Lung (tissue), 17 donors: ENCODE measurements at places on chromosomes 13 and 19. TPM values are rescaled to one million over a fixed set of nuclear protein-coding genes. Genes with fewer than 3 reads are reported as not detected.

Gene C19orf33
- total RNA-seq: 91.8 TPM

Gene RNF113B
- total RNA-seq: not detected

Gene OR7C1
- total RNA-seq: not detected

Gene ELSPBP1
- total RNA-seq: not detected

DNA sequence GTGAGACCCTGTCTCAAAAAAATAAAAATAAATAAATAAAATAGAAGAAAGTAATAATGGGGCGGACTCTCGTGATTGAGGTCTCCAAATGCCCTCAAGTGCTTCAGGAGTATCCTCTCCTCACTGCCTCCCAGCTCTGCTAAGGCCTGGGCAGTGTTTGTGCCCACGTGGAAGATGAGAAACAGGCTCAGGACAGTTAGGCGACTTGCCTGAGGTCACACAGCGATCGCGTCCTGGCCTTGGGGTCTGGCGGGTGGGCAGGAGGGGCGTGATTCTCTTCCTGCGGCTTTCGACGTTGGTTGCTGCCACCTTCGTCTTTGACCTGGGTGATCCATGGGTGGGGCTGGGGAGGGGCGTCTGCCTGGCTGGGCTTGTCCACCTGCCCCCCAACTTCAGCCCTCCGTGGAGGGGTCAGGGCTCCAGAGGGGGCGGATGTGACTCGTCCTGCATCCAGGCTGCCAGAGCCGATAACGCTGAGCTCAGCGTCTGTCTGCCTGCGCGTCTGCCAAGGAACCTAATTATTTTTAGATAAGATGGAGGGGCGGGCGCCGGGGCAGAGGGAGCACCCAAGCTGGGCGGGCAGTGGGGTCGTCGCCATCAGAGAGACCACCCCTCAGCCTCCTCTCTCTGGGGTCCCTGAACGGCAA, 56.9 kb downstream of the NFIC start:
- H3K4me3 ChIP-seq: no peak overlapping the region
- peaks cover 3% of the 10 kb centered on the region for H3K36me3 ChIP-seq
- peak; percentile 80 for DNase-seq
- H3K27me3 ChIP-seq: no peaks in the 10 kb centered on the region
- H3K4me1 ChIP-seq: peaks cover 2% of the 10 kb centered on the region
- H3K27ac ChIP-seq: peak overlapping the region; percentile 20

- no peaks in the 10 kb centered on the region for H3K4me1 ChIP-seq
- H3K36me3 ChIP-seq: no peaks in the 10 kb centered on the region
- no peaks in the 10 kb centered on the region for H3K27me3 ChIP-seq
- H3K4me3 ChIP-seq: no peak overlapping the region
- no peak for DNase-seq
- no peak overlapping the region for H3K27ac ChIP-seq
Measured at GRCh38 chr13:31747966-31748365, 8.6 kb downstream of the RXFP2 start.

- DNase-seq: peak; percentile 90
- H3K27ac ChIP-seq: peak overlapping the region; percentile 87
- no peaks in the 10 kb centered on the region for H3K36me3 ChIP-seq
- peaks cover 42% of the 10 kb centered on the region for H3K4me1 ChIP-seq
- H3K27me3 ChIP-seq: no peaks in the 10 kb centered on the region
Measured at GRCh38 chr19:12782424-12783290, 7.3 kb upstream of the HOOK2 start.

DNA sequence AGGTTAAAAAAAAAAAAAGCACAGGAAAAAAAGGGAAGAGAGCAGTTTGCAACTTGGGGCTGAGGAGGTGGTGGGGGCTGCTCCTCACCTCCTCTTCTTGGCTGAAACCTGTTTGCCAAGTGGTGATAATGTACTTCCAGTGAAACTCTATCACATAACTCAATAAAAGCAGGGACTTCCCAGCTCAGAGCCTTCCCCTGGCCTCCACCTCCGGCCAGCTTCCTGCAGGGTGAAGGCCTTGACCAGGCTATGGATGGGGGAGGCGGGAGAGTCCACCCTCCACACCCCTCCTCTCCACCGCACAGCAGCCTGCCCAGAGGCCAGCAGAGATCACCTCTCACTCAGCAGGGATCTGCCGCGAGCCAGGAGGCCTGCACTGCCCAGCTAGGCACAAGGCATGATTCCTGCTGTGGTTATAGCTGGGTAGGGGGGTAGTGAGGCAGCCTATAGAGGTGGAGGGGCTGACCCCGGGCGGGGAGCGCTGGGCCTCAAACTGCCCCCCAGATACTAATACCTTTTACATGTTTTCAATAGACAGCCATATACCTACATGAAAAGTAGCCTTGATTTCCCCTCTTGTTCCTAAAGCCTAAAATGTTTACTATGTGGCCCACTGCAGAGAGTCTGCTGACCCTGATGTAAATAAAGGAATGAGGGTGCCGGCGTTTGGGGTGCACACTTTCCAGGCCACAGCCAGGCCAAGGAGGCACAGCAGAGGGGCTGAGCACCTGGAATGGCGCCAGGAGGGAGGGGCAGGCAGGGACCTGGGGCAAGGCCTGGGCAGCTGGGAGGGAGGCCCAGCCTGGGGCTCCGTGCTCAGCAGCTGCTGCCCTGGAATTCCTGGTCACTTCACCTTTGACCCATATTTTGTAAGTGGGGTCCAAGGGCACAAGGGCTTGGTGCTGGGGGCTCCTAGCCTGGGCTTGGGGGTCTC, 10.3 kb downstream of the ZNF787 start:
- peak overlapping the region; percentile 26 for H3K27ac ChIP-seq
- H3K27me3 ChIP-seq: no peaks in the 10 kb centered on the region
- peak; percentile 47 for DNase-seq
- no peaks in the 10 kb centered on the region for H3K36me3 ChIP-seq
- no peak overlapping the region for H3K4me3 ChIP-seq
- peaks cover 51% of the 10 kb centered on the region for H3K4me1 ChIP-seq

DNA sequence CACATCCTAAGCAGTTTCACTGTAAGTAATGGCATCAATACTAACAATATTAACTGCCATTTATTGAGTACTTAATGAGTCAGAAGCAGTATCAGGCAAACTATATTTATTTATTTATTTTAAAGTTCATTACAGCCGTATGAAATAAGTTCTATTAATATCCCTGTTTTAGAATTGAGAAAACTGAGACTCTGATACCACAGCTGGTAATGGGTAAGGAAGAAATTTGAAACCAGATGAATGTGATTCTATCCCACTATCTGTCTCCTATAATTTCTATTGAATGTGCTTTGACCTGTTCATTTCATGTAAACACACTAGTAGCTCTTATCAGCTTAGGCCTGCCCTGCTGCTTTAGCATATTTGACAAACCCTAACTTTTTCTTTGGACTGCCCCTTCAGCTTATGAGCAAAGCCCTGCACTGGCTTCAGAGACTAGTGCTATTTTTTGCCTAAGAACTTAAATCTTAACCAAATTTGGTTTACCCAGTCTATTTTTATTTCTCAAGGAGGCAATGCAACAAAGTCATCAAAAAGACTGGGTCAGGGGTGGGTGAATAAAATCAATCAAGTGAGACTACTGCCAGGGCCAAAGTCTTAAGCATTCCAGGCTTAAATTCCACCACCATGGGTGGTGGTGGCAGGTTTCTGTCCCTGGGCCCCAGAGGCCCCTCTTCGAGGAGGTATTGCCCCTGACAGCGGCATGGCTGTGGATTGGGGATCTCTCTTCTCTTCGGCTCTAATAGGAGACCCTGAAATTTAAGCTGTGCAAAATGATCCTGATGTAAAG, 143.4 kb downstream of the DLEU7 start:
- DNase-seq: no peak
- H3K27me3 ChIP-seq: no peaks in the 10 kb centered on the region
- peaks cover 14% of the 10 kb centered on the region for H3K4me1 ChIP-seq
- no peak overlapping the region for H3K4me3 ChIP-seq
- peak overlapping the region; percentile 23 for H3K27ac ChIP-seq
- no peaks in the 10 kb centered on the region for H3K36me3 ChIP-seq

DNA sequence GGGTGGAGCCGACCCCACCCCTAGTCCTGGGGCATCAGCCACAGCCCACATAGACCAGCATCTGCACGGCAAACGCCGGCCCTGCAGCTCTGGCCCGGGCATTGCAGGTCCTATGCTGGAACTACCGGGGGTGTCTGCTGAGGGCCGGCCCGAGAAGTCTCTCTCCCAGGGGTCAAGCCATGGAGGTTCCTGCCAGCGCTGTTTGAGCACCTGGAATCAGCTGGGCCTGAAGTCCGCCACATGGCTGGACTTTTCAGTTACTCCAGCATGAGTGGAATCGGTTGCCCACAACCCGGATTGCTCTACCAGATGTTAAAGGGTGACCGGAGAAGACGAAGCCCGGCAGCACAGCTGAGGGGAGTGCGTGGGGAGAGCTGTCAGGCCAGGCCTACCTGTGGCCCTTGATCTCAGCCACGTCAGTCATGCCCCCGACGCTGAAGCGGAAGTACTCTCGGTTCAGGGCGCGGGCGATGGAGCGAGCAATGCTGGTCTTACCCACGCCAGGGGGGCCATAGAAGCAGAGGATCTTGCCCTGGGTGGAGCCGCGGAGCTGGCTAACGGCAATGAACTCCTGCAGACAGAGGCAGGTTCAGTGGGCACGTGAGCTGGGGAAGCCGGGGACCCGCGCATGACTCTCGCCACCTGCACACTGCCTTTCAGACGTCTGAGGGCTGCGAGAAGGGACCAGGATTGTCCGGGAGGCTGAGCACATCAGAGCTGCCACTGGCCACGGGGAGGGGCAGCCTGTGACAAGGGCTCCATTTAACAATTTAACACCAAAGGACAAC, 8.7 kb downstream of the RPL36 start:
- H3K27ac ChIP-seq: no peak overlapping the region
- H3K4me1 ChIP-seq: no peaks in the 10 kb centered on the region
- DNase-seq: no peak
- peaks cover 9% of the 10 kb centered on the region for H3K36me3 ChIP-seq
- no peaks in the 10 kb centered on the region for H3K27me3 ChIP-seq
